GM23248 (cell line): ENCODE measurements at places on chromosomes 7 and 10. TPM values are rescaled to one million over a fixed set of nuclear protein-coding genes. Genes with fewer than 3 reads are reported as not detected.

The FEZF1 gene
- not detected in 2 replicates for total RNA-seq

The GPR37 gene
- total RNA-seq: not detected in 2 replicates

The MAT1A gene
- total RNA-seq: not detected in 2 replicates

The NME8 gene
- total RNA-seq: not detected in 2 replicates

The CFTR gene
- total RNA-seq: not detected in 2 replicates

The CTBP2 gene
- 59.3 and 65.5 TPM in 2 replicates for total RNA-seq

The FANK1 gene
- total RNA-seq: 4.3 and 13.3 TPM in 2 replicates

The ITGA8 gene
- total RNA-seq: 0.32 TPM in 1 of 2 replicates, not detected in the other

The CFAP69 gene
- total RNA-seq: 6.9 and 13.5 TPM in 2 replicates
